ENCODE measurements at places on chromosomes 16 and 17.

DNA sequence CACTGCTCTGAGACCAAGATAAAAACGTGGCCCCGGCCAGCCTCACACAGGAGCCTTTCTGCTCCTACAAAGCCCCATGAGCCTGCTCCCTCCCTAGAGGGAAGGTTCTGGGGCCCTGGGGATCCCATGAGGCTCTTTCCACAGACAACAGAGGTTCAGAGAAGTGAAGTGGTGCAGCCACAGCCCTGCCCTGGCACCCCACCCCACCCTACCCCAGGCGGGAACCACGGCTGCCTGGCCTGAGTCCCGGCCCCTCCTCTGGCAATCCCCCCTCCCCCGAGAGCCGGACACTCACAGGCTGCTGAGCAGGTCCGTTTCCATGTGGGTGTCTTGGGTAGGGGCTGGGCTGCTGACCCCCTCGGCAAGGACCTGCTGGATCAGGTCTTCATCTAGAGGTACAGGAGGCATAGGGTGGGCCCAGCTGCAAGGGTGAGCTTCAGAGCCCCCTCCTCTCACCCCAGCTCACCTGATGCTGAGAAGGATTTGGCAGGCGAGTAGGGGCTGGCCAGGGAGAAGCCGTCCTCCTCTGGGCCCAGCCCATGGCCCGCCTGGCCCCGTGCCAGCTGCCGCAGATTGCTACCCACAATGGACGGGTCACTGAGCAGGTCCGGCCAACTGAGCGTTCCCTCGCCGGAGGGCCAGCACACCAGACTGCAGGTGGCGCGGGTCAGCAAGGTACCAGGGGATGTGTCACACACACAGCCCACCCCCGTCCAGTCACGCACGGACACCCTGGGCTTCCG lies 38.7 kb downstream of the PKD1 start:
- no peak for DNase-seq

GRCh38 chr17:63246344-63246743 lies 199.8 kb downstream of the CYB561 start:
- DNase-seq, result no peak

DNA sequence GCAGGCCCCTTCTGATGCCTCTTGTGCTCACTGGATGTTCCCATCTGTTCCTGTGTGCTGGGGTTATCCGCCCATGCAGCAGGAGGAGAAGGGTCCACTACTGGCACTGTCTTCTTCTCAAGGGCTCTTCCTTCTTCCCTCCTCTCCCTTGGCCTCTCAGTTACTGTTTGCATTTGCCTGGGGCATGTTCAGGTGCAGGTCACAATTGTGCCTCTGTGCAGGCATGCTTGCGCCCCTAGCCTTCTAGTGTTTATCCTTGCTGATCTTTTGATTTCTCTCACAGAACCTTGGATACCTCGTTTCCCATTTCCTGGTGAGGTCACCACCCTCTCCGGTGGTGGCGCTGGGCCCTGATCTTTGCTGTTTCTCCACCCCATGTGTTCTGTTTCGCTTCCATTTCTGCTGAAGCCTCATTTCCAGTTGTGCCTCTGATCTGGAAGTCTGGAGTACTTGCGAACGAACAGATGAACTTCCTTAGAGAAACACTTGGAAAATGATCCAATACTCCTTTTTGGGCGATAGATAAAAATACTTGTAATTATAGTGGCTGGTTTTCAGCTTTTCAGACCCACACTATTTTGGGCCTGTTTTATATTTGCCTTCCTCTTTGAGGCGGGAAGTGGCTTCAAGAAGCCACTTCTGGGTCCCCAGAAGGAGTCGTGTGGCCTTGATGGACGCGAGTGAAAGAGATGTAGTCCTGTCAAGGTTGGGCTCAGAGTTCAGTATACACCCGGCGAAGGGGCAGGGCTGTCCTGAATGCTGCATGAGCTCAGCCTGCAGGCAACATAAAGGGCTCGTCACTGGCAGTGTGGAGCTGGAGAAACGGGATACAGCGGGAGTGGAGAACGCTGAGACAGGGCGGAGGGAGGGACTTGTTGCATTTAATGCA lies 312.9 kb downstream of the SNX29 start:
- no peak for DNase-seq

GRCh38 chr17:55273579-55274354 lies 9.0 kb downstream of the HLF start:
- DNase-seq, result no peak

- DNase-seq, result no peak
Observed at GRCh38 chr17:57485916-57486881, 229.9 kb downstream of the MSI2 start.

DNA sequence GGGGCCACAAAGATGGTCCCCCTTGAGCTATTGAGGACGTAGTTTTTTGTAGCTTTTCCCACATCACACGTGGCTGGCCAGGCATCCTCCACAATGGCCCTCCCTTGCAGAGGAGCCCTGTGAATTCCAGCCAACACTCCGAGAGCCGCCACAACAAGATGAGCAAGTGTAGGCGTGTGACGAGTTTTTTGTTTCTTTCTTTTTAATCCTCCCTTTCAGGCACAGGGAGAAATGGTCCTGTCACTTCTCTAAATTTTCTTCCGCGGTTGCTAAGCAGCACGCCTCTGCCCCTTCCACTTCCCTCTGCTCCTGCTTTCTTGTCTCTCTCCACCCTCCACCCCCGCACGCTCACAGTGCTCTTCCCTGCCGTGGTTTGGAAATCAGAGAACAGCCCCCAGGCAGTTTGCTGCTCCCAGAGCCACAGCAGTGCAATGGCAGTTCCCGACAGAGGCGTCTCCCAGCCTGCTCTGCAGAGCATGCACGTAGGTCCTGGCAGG lies 68.0 kb upstream of the MRTFB start:
- DNase-seq, result no peak

- no peak for DNase-seq
Observed at GRCh38 chr16:4685776-4686496, 7.4 kb upstream of the NUDT16L1 start.

- no peak for DNase-seq
Observed at GRCh38 chr17:35998756-35999155, 2.6 kb downstream of the CCL15 start.

- no peak for DNase-seq
Observed at GRCh38 chr17:11999696-12000095, 2.4 kb upstream of the ZNF18 start.

- no peak for DNase-seq
Observed at GRCh38 chr16:78478267-78478861, 378.9 kb downstream of the WWOX start.

- DNase-seq, result no peak
Observed at GRCh38 chr17:32174889-32175288, 32.6 kb downstream of the RHOT1 start.

- no peak for DNase-seq
Observed at GRCh38 chr17:8338753-8339140, 893 bp upstream of the ODF4 start.

- DNase-seq, result no peak
Observed at GRCh38 chr16:83348991-83349390, 458.8 kb upstream of the HSBP1 start.

DNA sequence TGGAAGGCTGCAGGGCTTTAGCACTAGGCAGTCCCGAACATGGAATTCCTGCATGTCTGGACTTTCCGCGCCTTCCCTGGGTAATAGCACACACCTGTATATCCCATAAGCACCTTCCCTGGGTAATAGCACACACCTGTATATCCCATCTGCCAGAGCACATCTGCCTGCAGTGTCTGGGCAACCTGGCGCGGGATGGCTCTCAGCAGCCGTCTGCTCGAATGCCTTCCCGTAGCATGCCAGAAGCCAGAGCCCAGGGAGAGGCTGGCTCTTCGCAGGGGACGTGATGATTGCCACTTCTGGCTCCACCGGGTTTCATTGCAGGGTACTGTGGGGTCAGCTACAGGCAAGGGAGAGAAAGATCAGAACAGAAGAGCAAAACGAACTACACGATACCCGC lies 21.3 kb downstream of the MBTPS1 start:
- no peak for DNase-seq

DNA sequence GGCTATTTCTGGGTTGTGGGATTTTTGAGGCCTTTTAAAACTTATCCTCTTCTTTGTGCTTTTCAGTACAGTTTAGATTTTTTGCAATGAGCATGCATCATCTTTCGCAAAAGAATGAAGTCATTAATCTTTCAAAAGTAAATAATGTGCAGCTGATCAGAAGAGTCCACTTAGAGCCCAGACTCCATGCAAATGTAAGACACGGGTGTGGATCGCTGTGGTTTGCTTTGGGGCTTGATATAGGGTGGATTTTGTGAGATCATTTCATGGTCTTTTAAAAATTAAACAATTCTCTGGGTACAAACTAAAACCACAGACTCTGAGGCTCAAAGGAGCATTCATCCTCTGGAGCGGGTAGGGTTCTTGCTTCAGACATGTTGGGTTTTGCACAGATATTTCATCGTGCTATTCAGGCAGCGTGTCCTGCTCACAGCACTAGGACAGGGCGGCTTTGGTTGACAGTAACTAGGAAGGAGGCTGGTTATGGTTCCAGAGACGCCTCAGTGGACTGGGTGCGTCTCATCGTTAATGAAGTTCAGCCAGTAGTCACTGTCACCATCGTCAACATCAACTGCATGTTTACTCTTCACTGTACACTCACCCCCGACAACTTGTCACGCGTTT lies 129.4 kb upstream of the PLCG2 start:
- DNase-seq, result no peak

Measured in stimulated activated CD8-positive, alpha-beta memory T cell treated with anti-CD3 and anti-CD28 coated beads, Interleukin-15, amount 100 ng/mL, for 1 hour (primary cell).